Fibroblast of skin of right biceps (primary cell): ENCODE measurements at places on chromosomes 6 and 20.

GRCh38 chr20:62088258-62089127, 22.8 kb upstream of the TAF4 start:
- DNase-seq, result peak; percentile 59

- no peak for DNase-seq
Measured at GRCh38 chr20:12773936-12774335, 234.8 kb upstream of the SPTLC3 start.

DNA sequence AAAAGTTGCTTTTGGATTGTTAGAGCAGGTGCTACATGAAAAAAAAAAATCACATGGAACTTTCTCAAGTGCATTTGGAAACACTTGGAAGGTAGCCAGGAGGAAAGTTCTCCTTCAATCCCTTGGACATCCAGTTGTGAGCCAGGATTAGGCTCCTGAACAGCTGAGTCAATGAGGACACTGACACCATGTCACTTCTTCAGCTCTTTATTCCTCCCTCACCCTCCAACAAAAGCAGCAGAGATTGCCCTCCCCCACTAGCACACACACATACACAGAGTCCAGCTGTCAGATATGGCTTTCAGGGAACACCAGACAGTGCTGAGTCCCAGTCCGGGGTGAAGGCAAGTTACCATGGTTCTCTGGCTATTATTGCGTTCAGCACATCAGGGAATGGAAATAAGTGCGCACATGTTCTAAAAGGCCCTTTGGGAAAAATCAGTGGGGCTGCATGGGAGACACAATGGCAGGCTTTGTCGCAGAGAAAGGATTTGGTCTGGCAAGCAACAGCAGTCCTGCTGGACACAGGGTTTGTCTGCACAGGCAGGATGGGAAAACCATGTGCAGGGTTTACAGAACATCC, 124.7 kb upstream of the MARCKS start:
- peak; percentile 9 for DNase-seq

- no peak for DNase-seq
Measured at GRCh38 chr20:46282669-46283068, 25.6 kb downstream of the CDH22 start.

DNA sequence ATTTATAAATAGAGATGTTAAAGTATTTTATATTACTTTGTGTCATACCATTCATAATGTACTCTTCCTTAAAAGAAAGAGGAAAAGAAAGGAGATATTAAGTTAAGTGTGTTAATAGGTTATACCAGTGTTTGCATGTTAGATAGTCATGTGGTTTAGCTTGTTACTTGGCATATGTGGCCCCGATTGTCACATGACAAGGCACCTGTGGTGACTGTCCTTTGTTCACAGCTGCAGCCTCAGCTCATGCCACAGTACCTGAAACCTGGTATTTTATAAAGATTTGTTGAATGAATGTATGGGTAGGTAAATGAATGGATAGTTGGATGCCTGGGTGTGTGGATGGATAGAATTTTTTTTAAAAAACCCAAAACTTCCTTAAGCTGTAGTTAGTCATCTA, 306.1 kb upstream of the FLRT3 start:
- DNase-seq, result no peak
